ENCODE measurements at places on chromosomes 13 and 19.

DNA sequence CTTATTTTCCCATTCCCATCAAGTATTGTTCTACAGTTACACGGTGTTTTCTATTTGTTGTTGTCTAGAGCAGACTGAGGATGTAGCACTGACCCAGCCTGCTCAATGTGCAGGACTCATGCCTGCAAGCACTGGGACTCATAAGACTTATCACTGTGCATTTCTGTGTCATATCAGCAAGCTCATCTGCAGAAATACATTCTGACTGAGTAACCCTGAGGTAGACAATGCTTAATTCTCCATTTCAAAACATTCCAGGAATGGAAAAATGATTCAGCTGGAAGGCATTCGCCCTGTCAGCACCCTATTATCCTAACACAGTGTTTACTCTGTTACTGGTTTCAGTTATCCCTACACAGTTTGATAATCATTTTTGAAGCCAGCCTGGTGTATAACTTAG is 2506.4 kb downstream of the PCDH9 start:
- no peak for DNase-seq

- no peak for DNase-seq
Observed at GRCh38 chr13:20142023-20142926, 18.6 kb downstream of the GJA3 start.

GRCh38 chr19:29273000-29273640 is 60.2 kb upstream of the UQCRFS1 start:
- no peak for DNase-seq

- DNase-seq: no peak
Observed at GRCh38 chr13:104414181-104414580, 1348.0 kb upstream of the SLC10A2 start.

- no peak for DNase-seq
Observed at GRCh38 chr13:85255978-85256377, 543.2 kb downstream of the SLITRK6 start.

GRCh38 chr13:80339912-80340650 is 845 bp downstream of the SPRY2 start:
- peak; percentile 52 for DNase-seq

Data from left ventricle myocardium inferior (tissue), 1 donor.